ENCODE measurements at places on chromosomes 3 and 15.

DNA sequence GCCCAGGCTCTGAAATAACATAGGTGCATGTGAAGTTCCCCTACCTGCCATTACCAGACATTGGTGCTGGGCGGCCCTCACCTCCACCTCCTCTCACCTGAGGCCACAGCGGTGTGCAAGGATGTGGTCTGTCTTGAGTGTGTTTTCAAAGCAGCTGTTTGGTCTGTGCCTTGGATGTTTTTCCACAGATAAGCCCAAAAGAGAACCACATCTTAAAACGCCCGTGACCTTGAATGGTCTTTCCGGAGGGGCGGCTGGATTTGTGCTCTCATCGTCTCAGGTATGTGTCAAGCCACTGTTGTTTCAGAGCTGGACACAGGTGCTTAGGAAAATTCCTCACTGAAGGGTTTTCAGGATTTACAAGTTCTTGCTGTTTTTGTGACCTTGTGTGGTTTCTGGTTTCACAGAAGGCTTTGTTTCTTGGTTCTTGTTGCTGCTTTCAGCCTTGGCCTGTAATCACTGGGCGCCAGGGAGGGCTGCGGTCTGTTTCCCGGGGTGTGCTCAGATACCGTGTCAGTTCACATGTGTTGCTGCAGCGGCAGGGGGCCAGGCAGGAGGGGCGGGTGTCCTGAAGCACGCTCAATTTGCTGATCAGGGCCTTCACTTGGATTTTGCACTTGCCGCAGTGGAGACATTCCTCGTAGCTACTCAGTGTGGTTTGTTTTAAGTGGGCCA lies 128.4 kb downstream of the IGF1R start:
- DNase-seq = no peak

GRCh38 chr3:123194552-123194951 lies 7.2 kb upstream of the SEC22A start:
- no peak for DNase-seq

GRCh38 chr3:188062216-188062615 lies 91.7 kb upstream of the LPP start:
- no peak for DNase-seq

GRCh38 chr15:99135194-99135593 lies 30.3 kb downstream of the SYNM start:
- DNase-seq = no peak

DNA sequence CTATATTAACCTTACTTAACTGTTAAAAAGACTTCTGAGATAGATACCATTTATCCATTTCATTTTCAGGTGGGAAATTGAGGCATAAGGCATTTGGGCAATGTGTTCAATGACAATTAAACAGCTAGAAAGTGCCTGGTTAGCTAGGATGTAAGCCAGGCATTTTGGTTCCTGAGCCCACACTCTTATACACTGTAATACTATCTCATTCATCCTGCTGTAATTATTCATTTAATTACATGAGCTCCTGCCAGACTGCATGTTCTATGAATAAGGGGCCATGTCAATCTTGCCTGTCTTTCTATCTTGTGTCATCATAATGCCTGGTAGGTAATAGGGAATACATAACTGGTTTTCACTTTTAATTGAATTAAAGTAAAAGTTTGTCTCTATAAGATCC lies 74.0 kb downstream of the RBMS3 start:
- DNase-seq = no peak

GRCh38 chr3:171239757-171240503 lies 213.4 kb upstream of the SLC2A2 start:
- no peak for DNase-seq

GRCh38 chr15:82398785-82399184 lies 30.8 kb upstream of the GOLGA6L9 start:
- DNase-seq = no peak

DNA sequence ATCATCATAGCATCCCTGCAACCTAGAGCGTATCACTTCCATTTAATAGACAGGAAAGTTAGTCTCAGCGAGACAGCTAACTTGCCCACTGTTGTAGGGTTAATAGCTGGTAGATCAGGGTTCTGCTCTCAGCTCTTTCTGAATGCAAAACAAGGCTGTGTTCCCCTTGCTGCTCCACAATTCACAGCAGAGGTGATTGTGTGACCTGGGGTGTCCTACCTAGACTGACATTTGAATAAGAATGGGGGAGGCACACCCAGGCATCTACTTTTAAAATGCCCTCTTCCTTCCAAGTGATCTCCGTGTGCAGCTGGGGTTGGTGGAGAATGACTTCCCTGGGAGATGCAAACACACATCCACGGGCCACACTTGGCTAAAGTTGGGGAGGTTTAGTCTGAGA lies 43.0 kb upstream of the CACNA2D3 start:
- DNase-seq = no peak

DNA sequence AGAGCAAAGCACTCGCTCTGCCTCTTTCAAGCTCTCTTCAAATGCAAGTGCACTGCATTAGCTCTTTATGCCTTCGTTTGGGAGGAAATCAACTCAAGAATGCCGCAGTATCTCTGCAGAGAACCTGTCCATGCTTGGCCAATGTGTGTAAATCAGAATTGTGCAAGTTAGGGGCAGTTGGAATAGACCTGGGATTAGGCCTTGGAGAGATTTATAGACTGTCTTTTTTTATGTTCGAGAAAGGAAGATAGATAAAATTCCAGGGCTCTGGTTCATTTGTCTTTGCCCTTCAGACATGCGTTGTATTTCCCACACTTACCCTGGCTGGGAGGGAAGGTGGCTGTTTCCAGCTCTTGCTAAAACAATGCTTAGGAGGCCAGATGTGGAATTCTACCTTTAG lies 163.7 kb downstream of the MOBP start:
- DNase-seq = no peak

GRCh38 chr3:117786349-117786748 lies 1076.8 kb downstream of the TUSC7 start:
- DNase-seq = no peak

DNA sequence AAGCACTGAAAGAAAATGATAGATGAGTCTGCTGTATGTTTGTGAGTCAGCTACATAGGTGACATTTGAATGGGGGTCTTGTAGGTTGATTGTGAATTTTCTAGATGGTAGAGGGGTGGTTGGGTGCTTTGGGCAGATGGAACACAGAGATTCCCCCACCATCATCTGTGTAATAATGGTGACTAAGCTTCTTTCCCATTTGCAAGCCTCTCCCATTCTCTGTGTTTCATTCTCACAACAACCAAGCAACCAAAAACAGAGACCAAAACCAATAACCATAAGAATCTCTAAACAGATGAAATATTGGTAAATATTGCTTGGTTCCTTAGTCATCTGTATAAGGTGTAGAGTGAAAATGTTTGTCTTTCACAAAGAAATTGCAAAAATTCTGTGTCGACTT lies 17.8 kb upstream of the UTS2B start:
- DNase-seq = no peak

DNA sequence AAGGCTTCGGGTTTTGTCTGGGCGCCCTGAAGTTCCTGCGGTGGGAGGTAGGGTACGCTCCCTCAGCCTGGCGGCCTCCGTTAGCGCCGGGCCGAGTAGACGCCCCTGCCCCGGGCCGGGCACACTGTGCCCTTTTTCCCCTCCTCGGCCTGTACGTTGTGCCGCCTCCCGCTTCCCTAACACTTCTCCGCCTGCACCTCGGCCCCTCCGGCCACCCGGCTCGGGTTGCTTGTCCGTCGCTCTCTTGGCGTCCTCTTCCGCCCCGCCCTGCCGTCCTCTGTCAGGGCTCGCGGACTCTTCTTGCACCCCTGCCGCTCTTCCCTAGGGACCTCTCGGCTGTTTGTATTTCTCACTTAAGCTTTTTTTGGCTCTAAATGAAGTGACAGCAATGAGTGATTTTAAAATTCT lies 384 bp downstream of the KNL1 start:
- DNase-seq = no peak

- DNase-seq = no peak
These were observed 201.4 kb downstream of the IL5RA start for GRCh38 chr3:2908693-2909351.

DNA sequence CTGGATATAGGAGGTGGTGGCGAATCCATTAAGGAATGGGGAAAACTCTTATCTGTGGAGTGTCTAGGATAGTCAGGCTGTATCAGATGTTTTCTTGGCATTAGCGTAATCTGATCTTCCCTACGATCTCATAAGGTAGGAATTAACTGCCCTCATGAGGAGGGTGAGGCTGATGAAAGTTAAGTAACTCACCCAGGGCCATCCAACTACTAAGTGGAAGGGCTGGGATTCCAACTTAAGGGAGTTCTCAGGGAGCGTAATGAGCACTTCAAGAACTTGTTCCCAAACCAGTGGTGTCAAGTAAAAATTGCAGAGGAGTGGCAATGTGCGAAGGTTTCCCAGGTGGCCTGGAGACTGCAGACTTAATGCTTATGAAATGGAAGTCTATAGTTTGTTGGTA lies 55.9 kb upstream of the OSBPL11 start:
- peak; percentile 11 for DNase-seq

DNA sequence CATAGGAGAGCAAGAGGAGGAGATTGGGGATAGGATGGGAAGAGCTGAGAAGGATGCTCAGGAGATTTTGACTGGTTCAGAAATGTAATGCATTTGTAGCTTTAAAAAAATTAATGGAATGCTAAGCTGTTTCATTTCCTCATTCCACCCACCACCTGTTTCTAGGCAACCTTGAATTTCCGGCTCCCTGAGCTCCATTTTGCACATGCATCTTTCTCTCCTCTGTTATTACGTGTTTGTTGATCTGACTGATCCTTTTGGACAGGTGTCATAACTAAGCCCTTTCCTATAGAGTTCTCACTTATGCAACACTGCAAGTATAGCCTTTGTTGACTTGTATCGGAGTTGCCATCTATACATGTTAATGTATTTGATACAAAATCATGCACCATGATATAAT lies 4.3 kb downstream of the TMPRSS7 start:
- DNase-seq = no peak

- no peak for DNase-seq
These were observed 236.9 kb upstream of the HES1 start for GRCh38 chr3:193899001-193899400.

DNA sequence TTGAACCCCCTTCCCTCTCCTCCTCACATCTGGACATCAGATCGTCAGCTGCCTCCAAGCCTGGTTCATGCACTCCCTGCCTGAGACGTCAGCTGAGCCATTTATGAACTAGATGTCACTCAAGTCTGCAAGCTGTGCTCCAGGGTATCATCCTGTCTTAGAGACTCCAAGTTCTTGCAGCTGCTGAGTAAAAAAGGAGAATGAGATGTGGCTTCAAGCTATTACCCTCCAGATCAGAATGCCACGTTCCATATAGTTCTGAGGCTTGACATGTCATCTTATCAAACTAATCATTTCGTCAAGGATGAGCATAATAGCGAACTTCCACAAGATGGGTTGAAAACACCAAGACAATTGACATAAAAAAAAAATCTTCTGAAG lies 766.3 kb downstream of the TBL1XR1 start:
- no peak for DNase-seq

- no peak for DNase-seq
These were observed 48.8 kb upstream of the SRGAP3 start for GRCh38 chr3:9298236-9298635.

DNA sequence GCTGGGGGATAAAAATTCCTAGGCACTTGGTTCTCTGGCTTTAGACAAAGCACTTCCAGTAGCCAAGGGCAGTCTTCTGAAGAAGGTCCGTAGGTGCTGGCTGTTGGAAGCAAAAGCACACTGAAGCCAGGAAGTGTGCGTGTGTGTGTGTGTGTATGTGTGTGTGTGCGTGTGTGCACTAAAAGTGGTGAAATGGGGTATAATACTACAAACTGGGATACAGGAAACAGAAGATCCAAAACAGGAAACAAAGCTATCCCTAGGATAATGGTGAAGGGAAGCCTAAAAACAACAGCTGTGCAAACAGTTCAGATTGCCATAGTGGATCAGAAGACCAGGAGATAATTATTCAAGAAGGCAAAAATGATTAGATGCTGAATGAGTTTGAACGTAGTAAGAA lies 103.4 kb downstream of the IL20RB start:
- DNase-seq = no peak

- no peak for DNase-seq
These were observed 420.2 kb downstream of the TBC1D5 start for GRCh38 chr3:17322106-17322793.

DNA sequence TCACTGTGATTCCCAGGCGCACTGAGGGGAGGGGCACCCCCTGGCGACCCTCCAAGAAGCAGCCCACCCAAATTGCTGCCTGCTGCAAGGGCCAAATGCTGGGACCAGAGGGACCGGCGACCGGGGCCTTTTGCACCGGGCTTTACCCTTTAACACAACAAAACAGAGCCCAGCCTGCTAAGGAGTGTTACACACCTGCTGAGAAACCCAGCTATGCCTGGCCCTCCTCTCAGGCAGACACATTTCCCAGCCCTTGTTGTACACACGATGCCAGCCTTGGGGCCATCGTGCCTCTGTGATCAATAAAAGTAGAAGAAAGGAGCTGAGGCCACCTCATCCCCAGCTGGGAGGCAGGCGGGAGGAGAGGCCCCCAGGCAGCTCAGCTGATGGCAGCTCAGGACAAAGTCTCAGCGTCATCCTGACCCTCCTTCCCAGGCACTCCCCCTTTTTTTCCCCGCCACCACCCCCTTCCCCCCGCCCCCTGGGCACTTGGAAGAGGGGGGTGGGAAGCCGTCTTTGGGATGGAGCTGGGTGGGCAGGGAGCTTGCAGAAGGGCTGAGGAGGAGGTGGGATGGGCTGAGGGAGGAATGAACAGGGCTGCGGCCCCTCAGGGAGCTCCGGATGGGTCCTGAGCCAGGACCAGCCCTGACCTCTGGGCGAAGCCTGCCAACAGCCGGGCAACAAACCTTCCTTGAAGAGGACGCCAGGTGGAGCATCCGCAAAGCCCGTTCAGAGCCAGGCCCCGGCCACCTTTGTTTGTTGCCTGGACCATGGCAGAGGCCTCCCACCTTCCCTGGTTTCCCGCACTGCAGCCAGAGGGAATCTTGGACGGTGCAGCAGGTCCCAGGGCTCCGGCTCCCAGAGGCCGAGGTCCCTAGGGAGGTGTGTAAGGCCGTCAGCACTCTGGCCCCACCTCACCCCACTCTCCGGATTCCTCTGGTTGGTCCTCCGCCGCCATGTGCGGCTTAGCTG lies 45.9 kb upstream of the SEC61A1 start:
- no peak for DNase-seq

GRCh38 chr3:9909221-9910013 lies 6.8 kb downstream of the IL17RE start:
- DNase-seq = no peak

DNA sequence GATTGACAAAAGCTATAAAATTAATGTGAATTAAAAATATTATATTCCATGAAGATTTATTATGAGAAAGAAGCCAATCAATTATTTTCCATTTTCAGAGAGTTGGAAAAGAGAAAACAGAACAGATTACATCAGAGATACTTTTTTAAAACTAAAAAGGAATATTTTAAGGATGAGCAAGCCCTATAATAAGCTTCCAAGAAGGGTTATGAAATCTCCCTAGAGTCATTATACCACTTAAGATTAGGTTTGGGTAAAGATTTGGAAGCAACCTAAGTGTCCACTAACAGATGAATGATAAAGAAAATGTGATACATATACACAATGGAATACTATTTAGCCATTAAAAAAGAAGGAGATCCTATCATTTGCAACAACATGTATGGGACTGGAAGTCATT lies 51.6 kb upstream of the FSIP1 start:
- peak; percentile 35 for DNase-seq

DNA sequence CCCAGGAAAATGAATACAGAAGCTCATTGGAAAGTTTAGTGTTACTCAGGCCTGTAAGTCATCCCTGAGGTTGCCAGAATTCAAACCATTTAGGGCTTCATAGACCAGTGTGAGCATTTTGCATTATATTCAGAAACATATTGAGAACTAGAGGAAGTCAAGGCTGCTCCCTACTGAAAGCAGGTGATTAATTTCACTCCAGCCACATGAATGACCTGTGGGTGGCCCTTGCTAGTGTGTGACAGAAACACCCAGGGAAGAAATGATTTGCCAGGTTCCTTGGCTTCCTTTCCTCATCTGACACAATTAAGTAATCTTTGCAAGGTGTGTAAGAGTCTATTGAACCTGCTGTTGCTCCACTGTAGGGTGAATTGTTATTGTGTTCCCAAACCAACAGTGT lies 61.8 kb downstream of the GAP43 start:
- no peak for DNase-seq
